Cardiac septum (tissue), 1 donor: ENCODE measurements at places on chromosomes 4 and X. TPM values are rescaled to one million over a fixed set of nuclear protein-coding genes. Genes with fewer than 3 reads are reported as not detected.

SLC4A4 gene
- total RNA-seq, result 22.0 TPM

- DNase-seq, result no peak
Observed at GRCh38 chr4:74021601-74022000, 16.9 kb downstream of the CXCL3 start.

DNA sequence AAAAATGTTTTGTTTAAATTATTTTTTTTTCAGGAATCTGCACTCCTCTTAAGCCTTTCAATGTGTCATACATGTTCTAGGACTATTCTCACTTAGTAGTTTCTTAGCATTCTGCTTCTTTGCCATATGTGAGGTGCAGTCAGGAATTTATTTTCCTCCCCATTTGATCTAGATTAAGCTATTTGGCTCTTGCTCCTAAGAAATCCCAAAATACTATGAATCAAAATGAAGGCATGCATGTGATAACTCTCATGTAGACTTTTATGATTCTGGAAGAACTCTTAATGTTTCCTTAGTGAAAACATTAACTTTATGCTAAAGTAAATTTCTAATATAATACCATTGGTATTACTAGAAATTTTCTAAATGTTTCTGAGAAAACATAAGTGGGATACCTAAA is 664.5 kb downstream of the RAPGEF2 start:
- DNase-seq, result no peak

DNA sequence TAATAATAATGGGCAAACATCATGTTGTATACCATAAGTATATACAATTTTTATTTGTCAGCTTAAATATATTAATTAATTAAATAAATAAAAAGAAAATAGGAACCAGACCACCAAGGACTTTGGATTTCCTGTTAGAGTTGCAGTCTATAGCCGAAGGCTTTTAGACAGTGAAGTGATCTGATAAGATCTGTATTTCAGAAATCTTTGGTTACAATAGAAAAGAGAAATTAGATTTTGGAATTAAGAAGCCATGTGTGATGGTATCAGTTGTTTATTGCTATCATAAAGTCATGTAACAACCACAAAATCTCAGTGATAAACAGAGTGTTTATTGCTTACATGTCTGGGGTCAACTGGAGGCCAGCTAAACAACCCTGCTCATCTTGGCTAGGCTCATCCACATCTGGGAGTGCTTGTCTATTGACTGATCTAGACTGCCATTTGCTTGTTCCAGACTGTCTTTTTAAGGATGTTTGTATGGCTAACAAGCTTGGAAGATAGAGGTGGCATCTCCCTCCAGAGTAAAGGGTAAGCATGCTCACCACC is 142.1 kb upstream of the USP9X start:
- DNase-seq, result no peak

BTK gene
- total RNA-seq, result 1.3 TPM

DNA sequence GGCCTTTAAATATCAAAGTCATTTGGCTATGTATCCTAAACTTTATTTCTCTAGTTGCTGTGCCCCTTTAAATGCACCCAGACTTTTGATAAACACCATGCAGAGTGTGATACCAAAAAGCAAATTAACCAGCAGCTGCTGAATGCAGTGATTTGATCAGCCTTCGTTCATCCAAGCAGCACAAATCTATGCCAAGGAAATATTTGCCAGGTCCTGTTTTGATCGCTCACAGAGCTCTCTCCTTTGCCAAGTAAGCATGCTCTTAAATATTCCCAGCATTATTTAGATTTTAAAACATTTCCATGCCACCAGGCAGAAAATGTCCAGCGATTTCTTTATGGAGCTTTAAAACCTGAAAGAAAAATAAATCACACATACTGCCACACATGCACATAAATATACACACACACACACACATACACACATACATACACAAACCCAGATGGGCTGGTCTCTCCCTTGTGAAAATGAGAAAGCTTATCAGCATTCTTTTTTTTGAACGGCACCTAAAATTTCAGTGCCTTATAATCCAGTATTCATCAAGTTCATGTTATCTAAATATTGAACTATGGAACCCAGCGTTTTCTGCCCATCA is 35.7 kb downstream of the BTC start:
- no peak for DNase-seq

DNA sequence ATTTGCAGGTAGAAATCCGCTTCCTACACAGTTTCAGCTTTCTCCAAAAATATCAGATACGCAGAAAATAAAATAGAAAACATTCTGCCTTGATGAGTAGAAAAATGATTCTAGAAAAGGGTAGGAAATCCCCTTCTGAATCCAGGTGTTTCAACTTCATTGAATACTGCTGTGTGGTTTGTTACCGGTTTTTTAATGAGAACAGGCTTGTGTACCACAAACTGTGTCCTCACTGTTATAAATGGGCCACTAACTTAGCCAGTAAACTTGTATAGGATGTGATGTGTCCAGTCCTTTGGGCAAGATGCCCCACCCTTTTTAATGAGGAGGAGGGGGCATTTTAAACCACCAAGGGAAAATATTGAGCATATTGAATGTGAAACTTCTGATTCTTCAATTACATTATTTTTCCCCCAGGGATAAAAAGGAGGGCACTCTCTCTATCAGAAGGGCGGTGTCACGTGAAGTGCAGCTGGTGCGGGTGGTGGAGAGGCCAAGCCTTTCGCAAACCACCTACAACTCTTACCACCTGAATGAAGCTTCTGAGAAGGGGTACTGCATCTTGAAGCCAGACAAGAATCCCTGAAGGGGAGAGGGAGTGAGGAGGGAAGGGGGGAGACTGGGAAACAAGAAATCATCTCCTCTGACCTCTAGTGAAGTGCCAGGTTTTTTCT is 4.5 kb downstream of the CXXC4 start:
- no peak for DNase-seq

SUV39H1 gene
- total RNA-seq, result 2.5 TPM

SMARCA1 gene
- 26.8 TPM for total RNA-seq

DNA sequence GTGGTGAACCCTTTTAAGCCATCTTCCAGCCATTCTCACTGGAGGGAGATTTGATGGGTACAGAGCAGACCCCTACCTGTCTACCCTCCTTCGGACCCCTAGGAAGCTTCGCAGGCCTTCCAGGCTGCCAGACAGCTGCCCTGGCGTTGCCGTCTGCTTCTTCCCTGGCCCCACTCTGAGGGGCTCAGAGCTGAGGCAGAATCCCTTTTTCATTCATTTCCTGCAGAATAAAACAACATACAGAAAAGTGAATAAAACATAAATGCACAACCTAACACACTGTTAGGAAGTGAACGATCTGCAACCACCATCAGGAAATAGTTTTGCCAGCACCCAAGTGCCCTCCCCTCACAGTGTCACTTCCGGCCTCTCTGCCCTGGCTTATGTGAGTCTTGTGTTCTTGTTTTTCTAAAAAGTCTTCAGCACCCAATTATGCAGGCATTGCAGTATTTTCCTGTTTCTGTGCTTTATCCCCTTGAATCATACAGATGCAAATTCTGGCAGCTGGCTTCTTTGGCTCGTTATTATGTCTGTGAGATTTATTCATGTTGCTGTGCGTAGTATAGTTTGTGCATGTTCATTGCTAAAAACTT is 5.6 kb upstream of the ADD1 start:
- DNase-seq, result no peak

SPOCK3 gene
- total RNA-seq, result not detected

- DNase-seq, result no peak
Observed at GRCh38 chr4:13322681-13323101, 161.4 kb downstream of the RAB28 start.

LDOC1 gene
- total RNA-seq, result 4.5 TPM

DNA sequence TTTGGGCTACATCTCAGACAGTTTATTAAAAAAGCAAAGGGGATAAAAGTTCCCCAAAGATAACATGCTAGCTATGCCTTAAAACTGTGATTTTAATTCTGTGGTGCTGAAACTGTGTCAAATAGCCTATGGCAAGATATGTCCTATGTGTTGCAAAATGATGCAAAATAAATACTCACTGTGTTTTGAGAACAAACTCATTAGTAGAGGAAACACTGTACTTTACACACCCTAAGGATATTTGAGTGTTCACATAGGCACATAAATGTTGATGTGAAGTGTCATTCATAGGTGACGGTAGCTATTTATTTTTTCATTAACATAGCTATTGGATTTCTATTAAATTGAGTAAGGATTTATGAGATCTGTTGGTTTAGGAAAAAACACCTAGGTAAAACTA is 351.9 kb downstream of the FAT4 start:
- DNase-seq, result no peak

DNA sequence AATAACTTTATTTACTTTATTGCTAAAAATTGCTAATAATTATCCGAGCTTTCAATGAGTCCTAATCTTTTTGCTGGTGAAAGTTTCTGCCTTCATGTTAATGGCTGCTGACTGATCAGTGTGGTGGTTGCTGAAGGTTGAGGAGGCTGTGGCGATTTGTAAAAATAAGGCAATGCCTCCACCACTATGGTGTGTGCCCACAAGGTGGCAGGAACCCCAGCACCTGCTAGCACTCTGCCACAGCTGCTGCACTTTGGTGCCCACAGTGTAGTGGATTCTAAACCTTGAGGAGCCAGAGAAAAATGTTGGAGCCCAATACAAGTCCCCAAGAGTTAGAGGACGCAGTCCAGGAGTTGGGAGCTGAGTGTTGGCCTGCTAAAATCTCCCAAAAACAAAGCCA is 1237.1 kb downstream of the PCDH19 start:
- no peak for DNase-seq

MAGEA4 gene
- not detected for total RNA-seq

DNA sequence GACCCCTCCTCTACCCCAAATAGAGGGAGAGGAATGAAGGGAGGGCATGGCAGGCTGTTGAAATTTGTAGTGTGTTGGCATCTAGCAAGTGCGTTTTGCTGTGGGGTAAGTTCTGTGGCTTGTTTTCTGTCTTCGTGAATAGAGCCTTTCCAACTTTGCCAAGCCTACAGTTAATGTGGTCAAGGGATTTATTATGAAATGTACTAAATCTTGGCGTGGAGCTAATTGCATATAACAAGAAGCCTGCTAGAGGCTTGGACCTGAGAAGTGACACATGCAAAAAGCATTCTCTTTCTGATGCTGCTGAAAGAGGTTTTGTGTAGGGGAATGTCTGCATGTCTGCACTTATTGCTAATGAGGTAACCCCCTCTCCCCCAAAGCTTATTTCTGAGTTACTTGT is 132.2 kb downstream of the BMPR1B start:
- no peak for DNase-seq

APBB2 gene
- total RNA-seq, result 35.2 TPM

LRP2BP gene
- total RNA-seq, result 1.5 TPM

DNA sequence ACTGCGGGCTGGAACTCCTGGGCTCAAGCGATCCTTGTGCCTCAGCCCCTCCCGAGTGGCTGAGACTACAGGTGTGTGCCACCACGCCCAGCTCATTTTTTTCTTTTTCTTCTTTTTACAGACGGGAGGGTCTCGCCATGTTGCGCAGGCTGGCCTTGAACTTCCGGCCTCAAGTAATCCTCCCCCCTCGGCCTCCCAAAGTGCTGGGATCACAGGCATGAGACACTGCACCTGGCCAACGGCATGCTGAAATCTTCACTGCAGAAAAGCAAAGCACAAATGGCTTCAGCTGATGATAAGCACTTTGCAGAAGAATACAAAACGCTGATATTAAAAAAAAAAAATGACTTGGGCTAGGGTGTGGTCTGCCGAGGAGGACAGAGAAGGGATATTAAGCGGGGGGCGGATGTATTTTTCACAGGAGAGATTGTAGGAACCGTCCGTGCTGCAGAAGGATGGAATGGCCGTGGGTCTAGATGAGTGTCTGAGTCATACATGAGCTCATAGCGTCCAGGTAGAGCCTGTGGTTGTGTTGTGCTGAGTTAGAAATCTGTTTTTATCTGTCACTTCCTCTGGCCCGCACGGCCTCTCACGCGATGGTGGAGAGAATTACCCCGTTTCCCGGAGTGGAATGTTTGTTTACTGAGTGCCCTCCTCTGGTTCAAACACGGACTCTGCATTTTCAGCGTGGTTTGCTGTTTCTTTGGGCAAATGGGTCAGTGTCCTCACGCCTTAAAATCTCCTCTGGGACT is 8.5 kb upstream of the AKAP17A start:
- DNase-seq, result no peak
